ENCODE measurements at places on chromosomes 1 and 21.

- no peak for DNase-seq
These were observed 9.2 kb downstream of the RAB29 start for GRCh38 chr1:205766038-205766437.

- DNase-seq = no peak
These were observed 49.5 kb downstream of the CHML start for GRCh38 chr1:241590719-241591118.

DNA sequence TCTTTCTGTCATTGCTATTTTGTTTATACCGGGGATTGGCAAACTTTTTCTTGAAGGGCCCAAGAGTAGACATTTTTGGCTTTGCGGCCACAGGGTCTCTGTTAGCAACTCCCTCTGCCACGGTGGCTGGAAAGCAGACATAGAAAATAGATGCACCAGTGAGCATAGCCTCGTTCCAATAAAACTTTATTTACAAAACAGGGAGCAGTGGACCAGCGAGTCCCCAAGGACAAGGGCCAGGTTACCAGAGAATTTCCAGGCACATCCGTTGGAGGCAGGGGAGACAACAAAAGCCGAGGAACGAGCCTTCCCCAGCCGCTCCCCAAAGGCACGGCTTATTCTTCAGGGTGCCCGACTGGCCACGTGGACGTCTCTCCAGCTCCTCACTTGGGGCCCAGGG is 26.5 kb downstream of the FAAP20 start:
- DNase-seq = no peak

GRCh38 chr1:230328342-230329015 is 97.7 kb downstream of the PGBD5 start:
- DNase-seq = no peak

GRCh38 chr1:41238311-41238988 is 3.7 kb downstream of the SCMH1 start:
- DNase-seq = no peak

Data from stimulated activated CD4-positive, alpha-beta T cell treated with anti-CD3 and anti-CD28 coated beads, Interleukin-4, amount 100 ng/mL, for 1 hour (primary cell).